IPS DF 19.7 (cell line): ENCODE measurements at places on chromosomes 6 and 20.

- peak; percentile 52 for DNase-seq
These were observed 47.2 kb downstream of the TRERF1 start for GRCh38 chr6:42404484-42404883.

DNA sequence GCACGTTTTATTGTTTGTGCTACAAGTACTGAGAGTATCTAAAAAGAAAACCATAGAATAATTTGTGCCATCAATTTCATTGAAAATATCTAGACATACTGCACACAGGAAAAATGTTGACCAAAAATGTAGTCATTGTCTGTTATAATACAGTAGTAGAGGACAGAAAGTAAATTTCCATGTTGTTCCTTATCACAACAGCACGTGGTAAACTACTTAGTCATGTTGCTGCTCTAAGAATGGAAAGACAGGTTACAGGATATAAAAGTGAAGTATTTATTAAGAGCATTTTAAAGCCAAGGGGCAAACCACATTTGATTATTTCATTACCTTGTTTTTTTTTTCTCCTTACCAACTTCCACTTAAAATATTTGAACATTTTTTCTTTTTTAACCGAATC, 89.0 kb upstream of the CEP85L start:
- no peak for DNase-seq

- no peak for DNase-seq
These were observed 560 bp downstream of the YTHDF1 start for GRCh38 chr20:63215101-63216040.

GRCh38 chr20:7822772-7823171, 117.5 kb downstream of the HAO1 start:
- no peak for DNase-seq

DNA sequence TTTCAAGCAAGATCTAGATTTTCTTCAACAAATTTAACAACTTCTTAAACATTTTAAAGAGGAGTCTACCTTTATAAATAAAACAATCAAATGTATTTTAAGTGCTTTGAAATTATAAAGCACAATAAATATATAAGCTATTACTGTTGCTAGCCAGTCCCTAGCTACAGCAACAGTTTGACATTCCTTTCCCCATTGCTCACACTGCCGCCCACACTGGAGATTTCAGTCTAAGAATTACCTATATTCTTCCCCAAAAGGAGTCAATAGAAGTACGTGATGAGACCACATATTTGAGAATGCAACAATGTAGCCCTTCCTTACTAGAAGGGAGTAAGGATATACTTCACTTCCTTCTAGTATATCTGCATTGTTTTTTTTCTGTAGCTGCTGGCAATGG, 65.3 kb upstream of the RNF146 start:
- DNase-seq = no peak

DNA sequence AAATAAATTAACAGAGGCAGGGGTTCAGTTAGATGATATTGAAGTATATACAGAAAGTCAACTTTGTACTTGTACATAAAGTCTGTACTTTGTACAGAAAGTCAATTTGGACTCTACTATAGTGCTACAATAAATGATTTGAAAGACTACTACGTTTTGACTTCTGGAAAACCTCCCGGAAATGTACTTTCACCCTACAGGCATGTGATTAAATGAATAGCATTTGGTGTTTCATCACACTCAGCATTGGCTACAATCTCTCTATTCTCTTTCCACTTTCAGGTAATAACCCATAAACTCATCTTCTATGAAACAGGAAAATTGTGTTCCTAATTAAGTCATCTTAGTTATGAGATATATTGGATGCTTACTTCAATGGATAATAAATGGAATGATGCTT, 25.6 kb upstream of the MC3R start:
- no peak for DNase-seq
